ENCODE measurements at places on chromosomes 3 and 15.

- DNase-seq, result no peak
Measured at GRCh38 chr3:153171918-153172317, 9.9 kb downstream of the RAP2B start.

- no peak for DNase-seq
Measured at GRCh38 chr15:69883306-69883705, 214.4 kb downstream of the TLE3 start.

DNA sequence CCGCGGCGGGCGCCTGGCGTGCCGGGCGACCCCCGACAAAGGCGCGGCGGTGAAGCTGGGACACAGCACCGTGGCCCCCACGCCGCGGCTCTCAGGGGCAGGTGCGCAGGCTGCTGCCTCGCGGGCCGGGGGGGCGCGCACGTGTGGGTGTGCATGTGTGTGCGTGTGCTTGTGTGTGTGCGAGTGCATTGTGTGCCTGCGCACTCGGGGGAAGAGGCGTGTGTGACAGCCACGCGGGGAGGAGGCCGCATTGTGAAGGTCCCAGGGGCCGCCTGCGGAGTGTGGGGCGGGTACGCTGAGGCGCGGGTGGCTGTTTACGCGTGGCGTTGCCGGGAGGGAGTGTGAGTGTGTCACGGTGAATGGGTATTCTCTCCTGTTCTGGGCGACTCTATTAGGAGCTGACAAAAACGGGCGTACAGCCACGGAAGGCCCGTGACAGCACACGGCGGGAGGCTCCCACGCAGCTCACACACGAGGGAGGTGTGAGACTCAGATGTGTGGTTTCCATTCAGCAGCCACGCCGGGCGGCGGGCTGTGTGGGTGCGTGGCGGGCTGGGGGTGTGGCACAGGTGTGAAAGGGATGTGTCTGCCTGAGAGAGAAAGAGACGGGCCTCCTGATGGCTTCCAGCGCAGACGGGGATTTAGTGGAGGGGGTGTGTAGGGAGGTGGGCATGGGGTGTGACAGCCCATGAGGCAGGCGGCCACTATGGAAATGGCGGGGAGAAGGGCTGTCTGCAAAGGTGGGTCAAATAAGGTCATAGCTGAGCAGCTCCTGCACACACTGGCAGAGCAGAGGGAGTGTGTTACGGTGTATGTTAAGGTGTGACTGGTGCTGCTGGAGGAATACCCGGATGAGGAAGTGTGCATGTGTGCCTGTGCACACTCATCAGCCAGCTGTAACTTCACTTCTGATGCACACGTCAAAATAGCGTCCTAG lies 750 bp downstream of the PODXL2 start:
- no peak for DNase-seq

DNA sequence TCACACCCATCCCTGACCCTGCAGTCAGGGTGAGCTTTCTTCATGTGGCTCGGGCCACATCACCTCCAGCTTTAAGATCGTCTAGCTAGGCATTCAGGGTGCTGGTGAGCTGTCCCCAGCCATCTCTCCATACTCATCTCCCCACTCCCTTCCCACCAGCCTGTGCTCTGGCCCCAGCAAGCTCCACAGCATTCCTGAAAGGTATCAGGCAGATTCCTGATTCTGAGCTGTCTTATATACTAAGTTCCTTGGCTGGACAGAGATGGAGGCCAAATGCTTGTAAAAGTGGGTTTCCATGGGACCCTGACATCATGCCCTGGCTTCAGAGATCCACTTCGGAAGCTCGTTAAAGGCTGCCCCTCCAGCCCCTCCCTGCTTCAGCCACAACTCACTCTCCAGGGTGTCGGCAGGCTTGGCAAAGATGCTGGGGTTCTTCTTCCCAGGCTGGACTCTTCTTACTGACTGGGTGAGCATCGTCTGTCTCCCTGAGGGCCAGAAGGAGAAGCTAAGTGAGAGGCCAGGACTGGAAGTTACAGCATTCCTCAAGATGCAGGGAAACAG lies 3.9 kb downstream of the CILP start:
- no peak for DNase-seq

- DNase-seq, result no peak
Measured at GRCh38 chr3:15342246-15342645, 9.9 kb upstream of the SH3BP5 start.

GRCh38 chr3:48151807-48152427 lies 36.3 kb downstream of the CDC25A start:
- DNase-seq, result no peak

GRCh38 chr3:161423911-161424522 lies 52.7 kb upstream of the SPTSSB start:
- DNase-seq, result no peak

DNA sequence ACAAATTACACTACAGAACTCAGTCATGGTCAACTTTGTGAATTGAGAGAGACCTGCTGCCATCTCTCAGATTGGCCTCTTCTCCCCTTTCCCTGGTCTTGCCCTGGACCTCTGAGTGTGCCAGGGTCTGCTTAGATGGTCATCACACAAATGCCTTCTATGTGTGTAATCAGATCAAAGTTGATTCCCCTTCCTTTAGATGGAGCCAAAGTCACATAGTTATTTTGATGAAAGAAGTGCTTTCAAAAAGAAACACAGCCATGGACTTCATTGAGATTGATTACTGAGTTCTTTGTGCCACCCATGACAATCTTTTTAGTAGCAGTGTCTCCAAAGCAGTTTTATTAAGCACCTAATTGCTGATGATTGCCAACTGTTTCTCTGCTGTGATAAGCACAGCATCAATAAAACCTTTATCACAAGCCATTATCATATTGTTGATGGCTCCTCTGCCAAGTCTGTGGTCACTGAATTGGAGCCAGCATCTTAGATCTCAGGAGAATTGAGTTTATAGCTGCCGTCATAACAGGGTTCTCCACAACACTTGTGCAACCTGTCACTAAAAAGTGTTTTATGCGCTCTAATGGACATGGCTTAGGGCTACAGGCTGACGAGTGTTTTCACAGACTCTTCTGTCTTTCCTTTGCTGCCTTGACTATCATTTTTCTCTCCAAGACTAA lies 149.7 kb upstream of the NUDT16 start:
- no peak for DNase-seq

DNA sequence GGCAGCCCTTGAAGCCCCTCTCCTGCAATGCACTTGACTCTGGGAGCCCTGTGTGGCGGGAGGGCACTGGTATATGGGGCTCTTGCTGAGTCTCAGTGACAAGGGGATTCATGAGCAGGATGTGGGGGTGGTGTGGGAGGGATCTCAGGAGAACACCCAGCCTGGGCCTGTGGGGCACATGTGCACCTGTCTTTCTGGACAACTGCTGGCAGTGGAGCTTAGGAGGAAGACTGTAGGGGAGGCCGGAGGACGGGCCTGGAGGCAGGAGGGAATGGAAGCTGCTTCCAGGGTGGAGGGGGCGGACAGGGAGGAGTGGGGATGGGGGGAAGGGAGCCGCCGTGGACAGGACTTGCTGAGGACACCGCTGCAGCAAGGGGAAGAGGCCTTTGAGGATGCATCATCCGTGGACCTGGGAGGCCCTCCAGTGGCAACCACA lies 10.8 kb upstream of the SNRPA1 start:
- DNase-seq, result no peak

DNA sequence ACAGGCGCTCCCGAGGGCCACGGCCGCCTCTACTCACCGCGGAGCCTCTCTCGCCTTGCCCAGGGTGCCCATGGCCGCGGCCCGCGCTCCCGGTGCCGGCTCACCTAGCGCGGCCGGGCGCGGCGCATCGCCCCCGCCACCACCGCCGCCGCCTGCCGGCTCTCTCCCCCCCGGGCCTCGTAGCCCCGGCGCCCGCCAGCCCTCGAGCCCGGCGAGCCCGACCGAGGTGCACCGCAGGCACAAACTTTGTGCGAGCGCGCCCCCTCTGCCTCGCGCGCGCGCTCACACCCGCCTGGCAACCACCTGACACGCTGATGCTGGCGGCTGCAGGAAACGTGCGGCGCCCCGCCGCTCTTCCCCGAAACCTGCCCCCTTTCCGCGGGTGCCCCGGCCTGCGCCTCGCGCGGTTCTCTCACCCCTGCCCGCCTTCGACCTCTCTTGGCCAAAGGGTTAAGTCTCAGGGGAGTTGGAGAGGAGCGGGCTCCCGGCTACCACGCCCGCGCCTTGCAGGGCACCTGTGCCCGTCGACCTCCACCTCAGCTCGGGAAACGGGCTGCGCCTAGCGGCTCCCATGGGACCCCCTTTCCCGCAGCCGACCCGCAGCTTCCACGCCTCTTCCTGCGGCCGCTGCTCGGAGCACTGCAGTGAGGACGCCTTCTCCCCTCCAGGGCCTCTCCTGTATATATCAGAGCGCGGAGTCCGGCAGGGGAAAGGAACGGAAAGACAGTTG lies at the start of gene RASGRP1:
Gene RASGRP1, minus strand, starts transcription at position 258 of the 730 bp plus-strand sequence. Its CDS starts 186 bp downstream, at position 72.
- DNase-seq, result peak; percentile 82

DNA sequence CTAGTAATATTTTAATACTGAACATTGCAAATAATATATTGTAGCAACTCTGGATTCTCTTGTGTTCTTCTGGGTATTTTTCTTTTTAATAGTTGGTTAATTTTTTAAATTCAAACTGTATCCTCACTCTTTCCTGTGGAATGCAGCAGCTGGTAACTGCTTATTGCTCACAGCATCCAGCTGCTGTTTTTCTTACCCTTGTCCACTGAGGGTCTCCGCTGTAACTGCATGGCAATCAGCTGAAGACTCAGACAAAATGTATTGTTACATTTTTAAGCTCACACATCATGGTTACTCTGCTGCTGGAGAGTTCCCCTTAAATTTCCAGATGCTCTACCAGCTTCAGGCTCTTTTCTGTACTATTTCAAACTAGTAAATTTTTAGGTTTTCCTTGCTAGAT lies 227.6 kb downstream of the MBNL1 start:
- no peak for DNase-seq

- DNase-seq, result no peak
Measured at GRCh38 chr3:107824822-107825371, 265.9 kb downstream of the CD47 start.

GRCh38 chr3:51591231-51591630 lies 52.7 kb downstream of the RAD54L2 start:
- DNase-seq, result no peak

DNA sequence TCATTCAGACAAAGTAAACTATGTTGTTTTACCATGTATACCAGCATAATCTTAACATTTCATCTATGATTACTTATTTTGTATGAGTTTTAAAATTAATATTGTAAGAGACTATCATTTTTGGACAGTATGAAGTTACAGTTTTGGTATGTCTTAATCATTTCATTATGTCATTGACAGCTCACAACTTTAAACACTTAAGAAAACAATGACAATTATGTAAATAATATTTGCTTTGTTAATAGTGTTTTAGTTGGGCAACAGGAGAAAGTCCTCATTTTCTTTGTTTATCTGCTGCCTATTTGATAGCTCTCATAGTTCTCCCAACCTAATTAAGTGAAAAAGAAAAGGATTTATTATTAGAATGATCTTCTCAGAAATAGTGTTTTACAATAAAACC lies 80.2 kb downstream of the MEF2A start:
- no peak for DNase-seq

GRCh38 chr3:98892263-98892662 lies 9.2 kb downstream of the DCBLD2 start:
- no peak for DNase-seq

DNA sequence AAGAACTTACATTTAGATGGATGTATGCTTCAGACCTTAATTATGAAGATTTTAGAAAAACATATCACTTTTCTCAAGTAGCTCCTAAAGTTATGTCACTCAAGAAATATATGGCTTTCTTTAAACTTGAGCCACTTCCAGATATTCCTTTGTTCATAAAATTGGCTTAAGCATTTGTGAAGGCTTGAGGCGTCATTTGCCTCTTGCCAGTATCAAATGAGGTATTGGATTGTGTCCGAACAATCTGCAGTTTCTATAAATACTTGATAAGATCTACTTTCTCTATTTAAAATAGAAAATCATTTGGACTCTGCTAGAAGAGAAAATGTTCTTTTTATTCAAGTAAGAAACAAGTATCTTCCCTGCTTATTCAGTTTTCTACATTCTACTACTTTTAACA lies 102.6 kb downstream of the RSL24D1 start:
- no peak for DNase-seq

DNA sequence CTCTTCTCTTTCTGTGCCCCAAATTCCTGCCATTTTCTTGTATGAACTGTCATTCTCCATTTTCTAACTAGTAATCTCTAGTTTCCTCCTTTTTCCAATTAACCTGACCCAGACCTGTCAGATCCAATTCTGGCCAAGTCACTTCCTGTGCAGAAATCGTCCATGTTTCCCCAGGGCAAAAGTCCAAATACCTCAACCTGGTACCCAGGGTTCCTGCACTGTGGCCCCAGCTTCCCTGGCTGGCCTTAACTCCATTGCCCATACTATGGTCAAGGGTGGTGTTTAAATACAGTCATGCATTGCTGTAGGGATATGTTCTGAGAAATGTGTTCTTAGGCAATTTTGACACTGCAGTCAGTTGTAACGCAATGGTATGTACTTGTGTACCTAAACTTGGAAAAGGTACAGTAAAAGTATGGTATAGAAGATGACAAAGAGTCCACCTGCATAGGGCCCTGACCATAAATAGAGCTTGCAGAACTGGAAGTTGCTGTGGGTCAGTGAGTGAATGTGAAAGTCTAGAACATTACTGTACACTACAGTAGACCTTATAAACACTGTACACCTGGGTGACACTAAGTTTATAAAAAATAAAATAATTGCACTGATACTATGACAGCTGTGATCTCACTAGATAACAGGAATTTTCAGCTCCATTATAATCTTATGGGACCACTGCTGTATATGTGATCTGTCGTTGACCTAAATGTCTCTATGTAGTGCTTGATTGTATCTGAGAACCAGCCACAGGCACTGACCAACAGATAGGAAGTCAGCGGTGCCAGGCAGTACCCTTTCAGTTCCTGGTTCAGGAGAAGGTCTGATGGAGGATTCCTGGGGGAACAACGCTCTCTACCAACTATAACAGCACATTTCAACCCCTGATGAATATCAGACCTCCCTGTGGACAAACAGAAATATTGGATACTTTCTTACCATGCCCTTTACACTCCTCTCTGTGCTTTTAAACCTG lies 336.1 kb upstream of the PROK2 start:
- no peak for DNase-seq

DNA sequence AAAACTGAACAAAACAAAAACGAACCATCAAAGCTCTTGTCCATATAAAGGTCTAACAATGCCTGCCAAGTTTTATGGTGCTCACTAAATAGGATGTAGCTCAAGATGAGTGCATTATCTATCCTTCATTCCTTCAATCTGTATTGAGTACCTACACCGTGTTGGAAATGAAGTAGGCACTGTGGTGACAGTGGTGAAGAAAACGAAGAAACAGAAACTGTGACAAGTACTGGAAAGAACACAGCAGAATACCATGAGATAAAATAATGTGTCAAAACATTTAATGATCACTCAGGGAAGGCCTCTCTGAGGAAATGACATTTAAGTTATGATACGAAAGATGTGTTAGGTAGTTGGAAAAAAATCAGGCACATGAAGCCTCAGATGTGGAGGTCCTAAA lies 36.2 kb downstream of the CBLB start:
- DNase-seq, result no peak

DNA sequence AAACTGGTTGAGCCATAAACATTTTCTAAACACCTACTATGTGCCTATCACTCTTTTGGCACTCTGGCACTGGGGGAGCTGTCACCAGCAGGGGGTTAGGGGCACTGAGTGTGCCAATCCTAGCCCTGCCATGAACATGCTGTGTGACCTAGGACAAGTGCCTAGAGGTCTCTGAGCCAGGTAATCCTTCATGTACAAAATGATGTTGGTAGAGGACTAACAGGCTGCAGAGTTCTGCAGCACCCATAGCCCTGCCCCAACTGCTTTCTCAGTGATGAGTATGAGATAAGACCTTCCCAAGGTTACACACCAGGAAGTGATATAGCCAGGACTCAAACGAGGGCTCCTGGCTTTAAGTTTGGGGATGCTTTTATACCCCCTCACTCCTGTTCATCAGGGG lies 84.9 kb upstream of the SEC13 start:
- no peak for DNase-seq

GRCh38 chr15:78761020-78761419 lies 50.2 kb downstream of the ADAMTS7 start:
- DNase-seq, result no peak
